Caki2 (cell line): ENCODE measurements at places on chromosomes 3 and 15. TPM values are rescaled to one million over a fixed set of nuclear protein-coding genes. Genes with fewer than 3 reads are reported as not detected.

The ALPK3 gene
- not detected in 2 replicates for total RNA-seq

The CP gene
- total RNA-seq: 10.9 and 30.7 TPM in 2 replicates

DNA sequence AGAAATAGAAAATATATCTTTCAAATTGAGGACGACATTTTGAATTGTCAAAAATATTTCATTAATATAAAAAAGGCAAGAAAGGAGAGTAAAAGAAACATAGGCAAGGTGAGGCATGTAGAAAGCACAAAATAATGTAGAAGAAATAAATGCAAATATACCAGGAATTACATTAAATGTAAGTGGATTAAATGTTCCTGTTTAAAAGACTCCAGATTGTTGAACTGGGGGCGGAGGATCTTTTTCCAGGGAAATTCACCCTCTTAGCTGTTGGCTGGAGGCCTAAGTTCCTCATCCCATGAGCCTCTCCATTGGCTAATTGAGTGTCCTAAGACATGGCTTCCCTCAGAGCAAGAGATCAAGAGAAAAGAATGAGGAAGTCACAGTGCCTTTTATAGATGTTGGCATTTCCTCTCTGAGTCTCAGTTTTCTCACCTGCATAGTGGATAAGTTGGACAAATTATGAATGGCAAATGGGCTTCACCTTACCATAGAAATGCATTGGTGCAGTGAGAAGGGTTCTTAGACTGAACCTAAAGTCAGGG is 147.4 kb upstream of the SMAD3 start:
- no peak for DNase-seq

GRCh38 chr3:19972054-19972453 is 25.2 kb downstream of the RAB5A start:
- DNase-seq: no peak

DNA sequence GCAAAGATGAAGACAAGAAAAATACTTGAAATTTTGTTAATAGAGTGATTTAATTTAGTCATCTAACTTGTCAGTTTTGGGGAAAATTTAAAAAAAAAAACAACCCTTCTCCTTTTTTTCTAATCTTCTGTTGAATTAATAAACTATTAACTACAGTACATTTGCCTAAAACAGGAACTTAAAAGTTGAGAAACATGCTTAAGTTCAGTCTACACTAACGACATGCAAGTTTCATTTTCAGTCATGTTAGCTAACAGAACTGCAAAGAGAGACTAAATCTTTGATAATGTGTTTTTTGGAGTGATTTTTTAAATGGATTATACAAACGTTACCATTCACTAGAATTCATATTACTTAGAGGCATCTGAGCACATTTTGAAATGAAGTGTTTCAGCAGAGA is 71.9 kb upstream of the MBNL1 start:
- DNase-seq: no peak

GRCh38 chr3:184647405-184647936 is 64.4 kb downstream of the MAGEF1 start:
- no peak for DNase-seq

DNA sequence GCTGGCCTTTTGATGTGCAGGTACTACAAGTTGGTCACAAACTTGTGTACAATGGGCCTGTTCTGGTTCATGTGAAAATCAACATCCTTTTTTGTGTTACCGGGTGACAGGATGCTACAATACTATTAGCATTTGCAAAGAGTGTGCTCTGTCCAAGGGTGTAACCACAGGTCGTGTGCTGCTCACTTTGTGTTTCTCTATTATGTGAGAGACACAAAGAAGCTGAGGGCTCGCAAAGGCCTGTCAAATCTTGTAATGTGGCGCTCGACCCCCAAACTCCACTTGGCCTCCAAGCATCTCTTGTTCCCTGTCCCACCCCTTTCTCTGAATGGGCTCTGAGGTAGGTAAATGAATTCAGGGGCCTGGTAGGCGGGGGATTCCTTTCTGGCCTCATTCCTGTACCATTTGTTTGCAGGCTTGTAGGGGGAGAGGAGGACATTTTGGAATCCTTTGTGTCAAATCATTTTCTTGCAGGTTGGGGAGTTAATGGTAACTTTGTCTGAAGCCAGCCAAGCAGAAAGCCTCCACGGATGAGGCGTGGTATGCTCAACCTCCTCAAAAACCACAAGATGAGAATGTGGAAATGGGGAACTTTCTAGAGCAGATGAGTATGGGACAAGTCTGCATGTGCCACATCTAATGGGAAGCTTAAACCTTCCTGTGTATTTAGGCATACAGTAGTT is 109.1 kb downstream of the OPA1 start:
- DNase-seq: peak; percentile 46

DNA sequence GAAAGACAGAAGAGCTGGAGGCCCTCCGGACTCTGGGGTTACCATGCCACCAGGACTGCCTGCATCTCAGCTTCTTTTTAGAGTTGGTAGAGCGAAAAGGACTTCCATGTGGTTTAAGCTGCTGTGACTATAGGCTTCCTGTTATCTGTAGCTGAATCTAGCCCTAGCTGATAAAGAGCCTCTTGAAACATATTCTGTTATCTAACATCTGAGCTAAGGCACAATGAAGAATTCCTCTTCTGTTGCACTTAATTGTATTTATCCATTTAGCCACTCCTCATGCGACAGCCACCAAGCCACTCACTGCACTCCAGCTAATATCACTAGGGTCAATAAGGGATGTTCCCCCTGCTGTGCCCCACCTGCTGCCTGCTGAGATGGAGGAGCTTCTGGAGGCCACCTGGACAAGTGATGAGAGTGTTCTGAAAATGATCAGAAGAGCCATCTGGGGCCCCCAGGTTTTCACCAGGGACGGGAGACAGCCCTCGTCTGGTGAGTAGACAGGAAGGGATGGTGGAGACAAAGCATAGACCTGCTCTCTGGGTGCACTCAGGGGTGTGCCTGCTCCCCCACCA is 94.6 kb upstream of the PLXNA1 start:
- DNase-seq: no peak

- no peak for DNase-seq
Observed at GRCh38 chr3:160607826-160608225, 42.5 kb upstream of the KPNA4 start.

DNA sequence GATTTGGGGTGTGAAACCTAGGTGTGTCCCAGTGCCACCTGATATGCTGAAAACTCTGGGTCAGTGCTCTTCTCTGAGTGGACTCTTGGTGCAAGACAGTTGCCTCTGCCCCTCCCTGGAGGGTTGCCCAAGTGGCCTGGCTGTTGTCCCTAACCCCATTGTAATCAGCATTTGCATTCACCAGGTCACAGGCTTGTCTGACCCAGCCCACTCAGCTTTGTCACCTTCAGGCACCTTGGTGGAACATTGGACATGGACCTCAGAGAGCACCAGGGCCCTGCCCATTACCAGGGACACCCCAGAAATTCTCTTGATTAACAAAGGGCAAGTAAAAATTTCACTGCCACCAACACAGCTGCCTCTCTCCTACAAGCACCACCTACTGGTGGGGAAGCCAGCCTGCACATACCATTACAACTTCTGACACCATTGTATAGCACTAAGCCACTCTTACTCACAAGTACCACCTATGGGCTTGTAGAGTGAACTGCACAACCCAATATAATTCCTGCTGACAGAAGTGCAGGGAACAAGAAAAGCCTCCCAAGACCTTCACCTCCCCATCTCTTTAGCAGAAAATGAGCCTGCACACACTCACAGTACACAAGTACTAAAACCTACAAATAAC is 324.6 kb downstream of the EPHA6 start:
- DNase-seq: peak; percentile 1

DNA sequence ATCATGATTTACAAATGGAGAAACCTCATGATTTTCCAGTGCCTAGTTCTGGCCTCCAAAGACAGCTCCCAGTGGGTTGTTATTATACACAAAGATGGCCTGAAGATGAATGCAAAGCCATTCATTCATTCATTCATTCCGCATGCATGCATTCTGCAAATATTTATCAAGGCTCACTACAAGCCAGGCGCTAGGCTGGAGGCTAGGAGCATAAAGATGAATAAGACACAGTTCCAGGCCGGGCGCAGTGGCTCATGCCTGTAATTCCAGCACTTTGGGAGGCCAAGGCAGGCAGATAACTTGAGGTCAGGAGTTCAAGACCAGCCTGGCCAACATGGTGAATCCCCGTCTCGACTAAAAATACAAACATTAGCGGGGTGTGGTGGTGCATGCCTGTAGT is 2.4 kb upstream of the PSMD2 start:
- DNase-seq: no peak

DNA sequence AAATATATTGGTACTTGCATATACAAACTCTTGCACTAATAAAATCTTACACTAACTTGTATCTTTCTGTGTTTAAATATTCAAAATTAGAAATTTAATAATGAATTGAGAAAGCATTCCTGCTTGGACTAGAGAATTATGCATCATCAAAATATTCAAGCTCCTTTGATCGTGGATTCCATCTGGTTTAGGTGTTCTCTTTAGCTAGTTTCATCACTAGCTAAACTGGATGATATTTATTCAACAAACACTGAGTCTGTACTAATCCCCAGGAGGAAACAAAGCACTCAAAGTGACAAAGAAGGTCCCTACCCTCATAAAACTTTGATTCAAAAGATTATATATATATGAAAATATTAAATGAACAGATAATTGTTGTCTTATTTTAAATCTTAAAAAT is 1360.9 kb upstream of the ALCAM start:
- DNase-seq: no peak

DNA sequence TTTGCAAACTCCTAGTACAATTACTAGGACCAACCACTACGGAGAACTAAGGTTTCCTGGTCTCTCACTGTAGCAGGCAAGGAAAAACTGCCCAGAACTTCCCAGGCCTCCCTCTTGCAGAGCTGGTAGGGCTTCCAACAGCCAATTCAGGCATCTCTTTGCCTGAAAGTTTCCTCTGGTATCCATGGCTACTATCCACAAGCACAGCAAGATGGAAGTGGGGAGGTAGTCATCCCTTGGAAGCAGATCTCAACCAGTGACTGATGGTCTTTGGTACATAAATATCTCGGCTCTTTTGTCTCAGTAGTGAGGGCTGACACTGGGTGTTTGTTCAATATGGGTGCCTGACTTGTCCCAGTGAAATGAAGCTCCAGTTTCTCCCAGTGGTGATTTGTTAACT is 201.3 kb upstream of the MRPL3 start:
- DNase-seq: no peak

- DNase-seq: no peak
Observed at GRCh38 chr3:164236851-164237250, 841.4 kb downstream of the SI start.
